Activated naive CD8-positive, alpha-beta T cell treated with anti-CD3 and anti-CD28 coated beads for 36 hours (primary cell): ENCODE measurements at places on chromosomes 16 and 17. TPM values are rescaled to one million over a fixed set of nuclear protein-coding genes. Genes with fewer than 3 reads are reported as not detected.

Gene HS3ST3A1
- 0.12 TPM for total RNA-seq

GRCh38 chr17:72725433-72726068, 366.9 kb downstream of the SLC39A11 start:
- DNase-seq: peak; percentile 50

Gene PRR35
- total RNA-seq: not detected

DNA sequence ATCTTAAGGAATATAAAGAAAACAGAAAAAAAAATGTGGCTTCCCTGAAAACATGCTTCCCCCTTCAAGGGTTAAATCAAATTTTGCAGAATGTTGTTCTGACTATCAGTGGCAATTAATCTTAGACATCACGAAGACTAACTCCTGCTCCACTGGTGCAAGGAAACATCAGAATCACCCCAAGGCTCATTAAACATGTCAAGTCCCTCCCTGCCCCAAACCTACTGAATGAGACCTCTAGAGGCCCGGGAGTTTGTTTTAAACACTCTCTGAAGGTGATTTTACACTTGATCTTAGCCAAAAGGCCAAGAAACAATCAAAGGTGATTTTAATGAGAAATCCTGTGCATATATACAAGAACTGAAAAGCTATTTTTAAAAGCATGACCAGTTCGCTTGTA, 18.3 kb downstream of the PSME3IP1 start:
- DNase-seq: no peak
